ENCODE measurements at places on chromosomes 2 and 18.

DNA sequence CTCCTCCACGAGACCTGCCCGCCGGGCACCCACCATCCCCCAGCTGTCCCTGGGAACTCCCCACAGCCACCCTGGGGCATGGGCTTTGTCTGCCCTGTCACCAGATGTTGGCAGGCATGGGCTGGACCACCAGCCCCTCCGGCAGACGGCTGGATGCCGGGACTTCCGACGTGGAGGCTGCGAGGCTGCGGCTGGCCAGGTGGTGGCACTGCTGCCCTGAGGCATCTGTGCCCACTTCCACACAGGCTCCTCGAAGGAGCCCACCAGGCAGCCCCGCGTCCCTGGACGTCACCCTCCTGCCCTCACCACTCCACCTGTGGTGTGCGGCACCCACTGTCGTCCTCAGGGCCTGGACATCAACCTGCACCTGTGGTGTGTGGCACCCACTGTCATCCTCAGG is 319.9 kb upstream of the SALL3 start:
- no peak for DNase-seq

DNA sequence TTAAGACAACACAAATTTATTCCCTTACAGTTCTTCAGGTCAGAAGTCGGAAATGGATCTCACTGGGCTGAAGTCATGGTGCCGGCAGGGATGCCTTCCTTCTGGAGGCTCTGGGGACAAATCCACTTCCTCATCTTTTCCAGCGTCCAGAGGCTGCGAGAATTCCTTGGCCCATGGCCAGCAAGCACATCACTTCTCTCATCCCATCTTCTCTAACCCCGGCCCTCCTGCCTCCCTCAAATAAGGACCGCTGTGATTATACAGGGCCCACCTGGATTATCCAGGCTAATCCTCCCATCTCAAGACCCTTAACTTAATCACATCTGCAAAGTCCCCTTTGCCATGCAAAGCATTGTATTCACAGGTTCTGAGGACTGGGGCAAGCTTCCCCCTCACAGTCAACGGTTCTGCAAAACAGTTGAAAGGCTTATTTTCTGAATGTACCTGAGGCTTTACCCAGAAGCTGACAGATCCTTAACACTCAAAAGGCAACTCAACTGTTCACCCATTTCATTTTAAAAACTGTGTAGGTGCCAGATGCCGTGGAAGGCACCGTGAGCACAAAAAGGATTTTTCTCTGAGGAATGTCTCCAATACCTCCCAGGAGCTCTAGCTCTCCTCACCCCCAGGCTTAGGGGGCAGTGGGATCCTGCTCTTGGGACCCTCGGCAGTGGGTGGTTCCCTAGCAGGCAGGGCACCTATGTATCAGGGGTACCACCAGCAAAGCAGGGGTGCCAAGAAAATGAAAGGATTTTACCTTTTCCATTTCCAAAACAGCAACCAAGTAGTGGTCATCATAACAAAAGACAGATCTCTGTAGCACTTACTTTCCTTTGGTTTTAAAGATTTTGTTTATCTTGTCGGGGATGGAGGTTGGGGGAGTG is 84.0 kb downstream of the KCTD1 start:
- DNase-seq = no peak

DNA sequence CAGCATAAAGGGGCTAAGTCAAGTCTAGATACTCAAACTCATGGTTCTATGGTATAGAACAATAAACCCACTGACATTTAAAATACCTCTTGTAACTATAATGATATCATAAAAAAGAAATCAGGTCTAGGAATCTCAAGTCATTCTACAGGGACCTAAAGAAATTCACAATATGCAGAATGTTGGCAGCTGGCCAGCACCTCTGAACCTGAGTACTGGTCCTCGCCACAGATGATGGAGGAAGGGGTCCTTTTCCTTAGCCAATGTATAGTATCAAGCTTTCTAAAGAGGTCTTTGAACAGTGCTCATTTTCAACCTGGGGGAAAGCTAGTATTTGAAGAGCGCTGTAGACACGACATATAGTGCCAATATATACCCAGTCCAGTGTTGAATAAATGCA is 108.4 kb upstream of the ITGB6 start:
- no peak for DNase-seq

DNA sequence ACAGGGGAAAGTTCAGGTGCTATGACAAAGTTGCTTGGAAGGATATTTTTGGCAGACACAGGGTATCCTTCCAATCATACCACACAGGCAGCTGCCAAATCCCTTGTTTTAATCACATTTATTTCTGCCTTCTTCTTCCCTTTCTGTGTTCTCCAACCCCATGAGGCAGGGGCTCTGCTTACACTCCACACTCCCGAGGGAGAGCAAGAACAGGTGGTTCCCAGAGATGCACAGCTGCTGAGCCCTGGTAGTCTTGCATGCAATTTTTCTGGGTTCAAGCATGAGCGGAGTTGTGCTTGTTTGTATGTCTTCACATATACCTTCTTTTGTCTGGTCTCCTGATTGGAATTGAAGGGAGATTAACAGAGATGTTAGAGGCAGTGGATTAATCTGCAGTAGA is 251.7 kb upstream of the ST6GAL2 start:
- DNase-seq = no peak

DNA sequence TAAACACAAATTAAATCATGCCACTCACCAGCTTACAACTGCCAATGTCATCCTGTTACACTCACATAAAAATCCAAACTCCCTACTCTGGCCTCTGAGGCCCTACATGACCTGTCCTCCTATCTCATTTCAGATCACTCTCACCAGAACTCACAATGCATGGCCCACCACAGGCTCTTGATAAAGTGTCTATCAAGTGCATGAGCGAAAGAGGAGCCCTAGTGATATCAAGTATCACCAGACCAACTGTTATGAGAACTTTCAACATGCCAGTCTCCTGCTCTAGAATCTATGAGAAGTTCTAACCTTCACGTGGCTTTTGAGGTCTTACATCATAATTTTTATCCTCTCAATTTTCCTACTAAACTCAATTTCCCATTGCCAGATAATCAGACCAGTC is 76.4 kb upstream of the CD226 start:
- DNase-seq = no peak

GRCh38 chr2:22377268-22377667 is 1007.7 kb upstream of the KLHL29 start:
- DNase-seq = no peak

DNA sequence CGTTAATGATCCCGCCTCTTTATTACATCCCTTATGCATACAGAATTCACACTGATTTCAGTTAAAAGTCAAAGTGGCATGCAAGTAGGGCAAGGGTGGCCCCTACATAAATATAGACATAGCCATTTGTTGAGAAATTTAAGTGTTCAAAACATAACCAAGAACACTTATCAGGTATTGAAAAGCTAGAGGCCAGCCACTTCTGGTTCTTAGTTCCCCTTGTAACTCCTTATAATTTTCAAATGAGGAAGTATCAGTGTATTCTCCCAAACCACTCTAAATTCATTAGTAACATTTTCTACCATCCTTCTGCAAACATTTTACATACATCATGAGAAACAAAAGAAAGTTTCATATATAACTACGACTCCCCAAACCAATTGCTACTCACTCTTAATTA is 5.8 kb upstream of the ARL5A start:
- no peak for DNase-seq

DNA sequence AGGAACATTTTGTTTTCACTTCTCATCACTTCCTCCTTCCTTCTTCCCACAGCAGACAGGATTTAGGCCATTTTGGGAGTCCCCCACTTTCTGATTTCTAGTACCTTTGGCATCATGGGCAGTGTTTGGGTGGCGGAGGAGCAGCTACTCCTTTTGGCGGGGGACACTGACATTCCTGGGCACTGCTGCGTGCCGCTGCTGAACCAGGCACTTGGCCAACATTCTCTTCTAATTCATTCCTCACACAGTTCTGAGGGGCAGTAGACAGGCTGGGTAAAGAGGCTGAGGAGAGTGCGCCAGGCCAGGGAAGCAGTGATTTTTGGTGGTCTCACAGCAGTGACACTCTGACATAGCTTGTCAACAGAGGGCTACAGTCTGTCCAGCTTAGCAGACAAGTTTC is 270.2 kb downstream of the LOXHD1 start:
- DNase-seq = no peak

- DNase-seq = no peak
Observed at GRCh38 chr18:68402784-68403183, 312.1 kb downstream of the TMX3 start.

DNA sequence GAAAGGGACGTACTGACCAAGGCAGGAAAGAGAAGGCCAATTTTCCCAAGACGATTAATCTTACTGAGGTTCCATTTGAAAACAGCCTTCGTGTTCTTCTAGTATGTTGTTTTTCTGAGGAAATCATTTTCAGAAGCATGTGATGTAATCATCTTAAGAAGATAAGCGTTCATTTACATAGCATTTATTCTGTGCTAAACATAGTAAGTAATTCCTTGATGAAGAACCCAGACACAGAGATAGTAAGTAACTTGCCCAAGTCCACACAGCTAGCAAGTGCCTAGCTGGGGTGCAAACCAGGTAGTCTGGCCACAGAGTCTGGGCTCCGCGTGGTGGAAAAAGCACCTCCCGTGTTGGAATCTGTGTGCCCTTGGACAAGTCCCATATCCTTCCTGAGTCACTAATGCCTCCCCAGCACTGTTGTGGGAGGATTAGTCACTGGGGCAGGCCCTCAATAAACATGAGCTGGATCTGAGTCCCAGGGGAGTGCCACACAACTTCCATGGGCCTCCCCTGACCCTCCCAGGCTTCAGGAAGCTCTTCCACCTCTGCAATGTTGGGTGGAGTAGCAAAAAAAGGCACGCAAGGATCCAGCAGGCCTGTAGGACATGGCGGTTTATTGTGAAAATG is 26.9 kb upstream of the ASAP2 start:
- no peak for DNase-seq

GRCh38 chr2:178256382-178257042 is 62.2 kb downstream of the OSBPL6 start:
- no peak for DNase-seq

DNA sequence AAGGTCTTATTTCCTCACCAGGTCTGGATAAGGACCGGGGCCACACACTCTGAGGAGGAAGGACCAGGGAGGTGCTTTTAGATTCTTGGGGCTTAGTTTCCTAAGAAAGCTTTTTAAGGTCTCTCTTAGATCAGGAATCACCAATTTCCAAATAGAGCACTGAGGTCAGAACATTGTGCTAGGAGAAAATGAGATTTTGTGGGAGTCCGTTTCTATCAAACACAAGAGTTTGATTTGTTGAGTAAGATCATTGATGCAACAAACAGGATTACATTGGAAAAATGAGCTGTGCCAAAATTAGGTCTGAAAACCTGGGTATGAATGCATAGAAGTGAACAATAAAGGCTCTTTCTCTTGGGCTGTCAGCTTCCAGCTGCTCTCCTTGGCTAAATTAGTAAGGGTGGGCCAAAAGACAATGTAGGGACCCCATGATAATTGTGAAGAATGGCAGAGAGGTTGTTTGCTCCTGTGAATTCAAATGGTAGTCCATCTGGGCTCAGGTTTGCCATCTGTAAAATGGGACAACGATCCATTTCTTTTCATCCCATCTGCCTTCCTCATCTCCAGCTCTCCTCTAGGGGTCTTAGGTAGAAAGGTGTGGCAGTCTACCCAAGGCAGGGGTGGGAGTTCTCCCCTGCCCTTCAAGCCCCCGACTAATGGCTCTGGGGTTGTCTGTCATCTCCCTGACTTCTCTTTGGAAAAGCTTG is 20.0 kb downstream of the IGFBP2 start:
- DNase-seq = no peak

DNA sequence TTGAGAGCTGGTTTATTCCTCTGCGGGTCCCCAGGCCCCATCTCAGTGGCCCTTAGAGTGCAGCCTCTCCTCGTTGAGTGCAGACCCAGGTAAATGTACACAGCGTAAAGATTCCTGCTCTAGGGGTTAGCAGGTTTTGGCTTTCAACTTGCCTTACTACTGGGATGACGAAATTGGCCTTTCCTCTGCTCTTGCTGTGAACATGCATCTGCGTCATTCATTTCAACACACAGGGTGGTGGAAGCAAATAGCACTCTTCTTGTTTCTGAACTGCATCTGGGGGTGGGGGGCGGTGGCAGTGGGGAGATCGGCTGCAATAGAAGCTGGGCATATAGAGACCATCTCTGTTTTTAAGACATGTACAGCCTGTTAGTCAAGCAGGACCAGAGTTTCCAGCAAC is 16.5 kb upstream of the SLC16A14 start:
- DNase-seq = no peak

DNA sequence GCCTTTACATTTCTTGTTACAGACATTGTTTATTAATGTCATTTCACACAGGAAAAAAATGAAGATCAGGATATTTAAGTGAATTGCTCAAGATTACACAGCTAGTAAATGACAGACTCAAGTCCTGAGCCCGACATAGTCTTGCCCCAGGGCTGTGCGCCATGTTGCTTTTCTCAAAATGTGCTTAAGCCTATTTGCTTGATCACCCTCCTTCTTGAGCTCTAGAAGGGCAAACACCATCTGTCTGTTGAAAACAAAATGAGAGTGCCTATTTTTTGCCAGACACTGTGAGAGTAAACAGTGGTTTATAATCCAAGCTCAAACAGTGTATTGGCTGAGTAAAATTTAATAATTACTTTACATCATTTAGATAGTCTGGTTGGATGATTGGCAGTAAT is 34.8 kb upstream of the HNMT start:
- no peak for DNase-seq

DNA sequence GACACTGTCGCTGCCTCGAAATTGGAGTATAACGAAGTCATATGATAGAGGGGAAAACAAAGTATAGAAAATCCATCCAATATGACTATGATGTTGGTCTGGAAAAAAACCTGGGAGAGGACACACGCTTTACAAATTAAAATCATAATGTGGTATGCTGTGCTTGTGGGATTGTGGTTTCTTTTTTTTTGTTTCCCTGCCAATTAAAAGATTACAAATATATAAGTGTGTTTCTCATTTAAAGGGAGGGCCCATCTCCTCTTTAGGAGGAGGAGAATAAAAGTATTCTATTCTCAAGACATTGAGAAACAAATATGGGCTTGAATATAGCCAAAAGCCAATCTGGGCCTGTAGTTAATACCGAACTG is 86.6 kb downstream of the EPHA4 start:
- no peak for DNase-seq

- no peak for DNase-seq
Observed at GRCh38 chr2:241146286-241146685, 3.0 kb downstream of the PASK start.

DNA sequence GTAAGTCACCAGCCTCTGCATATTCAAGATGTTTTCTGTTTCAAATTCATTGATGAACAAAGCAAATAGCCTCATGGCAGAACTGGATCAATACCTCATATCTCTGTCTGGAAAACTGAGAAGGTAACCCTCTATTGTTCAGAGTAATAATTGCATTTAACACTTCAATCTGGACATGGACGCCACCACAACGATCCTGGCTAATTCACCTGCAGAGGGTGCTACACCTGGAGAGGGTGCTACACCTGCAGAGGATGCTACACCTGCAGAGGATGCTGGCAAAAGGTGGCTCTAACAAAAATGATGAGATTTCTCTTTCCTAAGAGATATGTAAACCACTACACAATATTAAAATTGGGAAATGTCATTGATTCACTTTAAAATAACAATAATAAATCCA is 183.1 kb upstream of the HNRNPA3 start:
- DNase-seq = no peak
